Cortex of kidney (tissue), 1 donor: ENCODE measurements at places on chromosomes 16 and 17.

GRCh38 chr16:89863741-89864526, 9.5 kb upstream of the TCF25 start:
- no peak for DNase-seq

GRCh38 chr17:72363089-72363610, 242.3 kb downstream of the SOX9 start:
- DNase-seq, result no peak

DNA sequence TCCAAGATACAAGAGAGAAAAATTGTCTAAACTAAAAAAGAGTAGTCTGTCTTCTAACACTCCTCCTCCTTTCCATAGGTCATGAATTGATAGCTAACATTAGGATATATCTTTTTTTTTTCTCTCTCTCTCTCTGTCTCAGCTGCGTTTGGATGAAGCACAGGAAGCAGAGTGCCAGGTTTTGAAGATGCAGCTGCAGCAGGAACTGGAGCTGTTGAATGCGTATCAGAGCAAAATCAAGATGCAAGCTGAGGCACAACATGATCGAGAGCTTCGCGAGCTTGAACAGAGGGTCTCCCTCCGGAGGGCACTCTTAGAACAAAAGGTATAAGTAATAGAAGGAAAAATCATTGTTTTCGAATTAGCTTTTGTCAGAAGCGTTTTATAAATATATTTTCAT, 32.9 kb downstream of the ABHD15 start:
- no peak for DNase-seq

- no peak for DNase-seq
These were observed 15.4 kb downstream of the FLYWCH1 start for GRCh38 chr16:2927010-2927646.

DNA sequence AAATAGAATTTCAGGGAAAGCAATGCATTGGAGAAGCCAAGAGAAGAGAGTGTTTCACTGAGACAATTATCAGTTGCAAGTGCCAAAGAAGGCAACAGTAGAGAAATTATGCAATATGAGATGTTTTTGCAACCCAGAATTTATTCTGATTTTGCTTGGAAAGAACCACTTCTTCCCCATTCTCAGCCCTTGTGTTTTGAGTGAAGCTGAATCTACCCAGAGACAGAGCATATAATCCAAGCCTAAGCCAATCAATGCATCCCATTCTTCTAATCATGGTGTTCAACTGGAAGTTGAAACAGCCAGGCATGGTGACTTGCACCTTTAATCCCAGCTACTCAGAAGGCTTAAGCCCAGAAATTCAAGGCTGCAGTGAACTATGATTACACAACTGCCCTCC, 6.9 kb upstream of the SCNN1G start:
- no peak for DNase-seq

DNA sequence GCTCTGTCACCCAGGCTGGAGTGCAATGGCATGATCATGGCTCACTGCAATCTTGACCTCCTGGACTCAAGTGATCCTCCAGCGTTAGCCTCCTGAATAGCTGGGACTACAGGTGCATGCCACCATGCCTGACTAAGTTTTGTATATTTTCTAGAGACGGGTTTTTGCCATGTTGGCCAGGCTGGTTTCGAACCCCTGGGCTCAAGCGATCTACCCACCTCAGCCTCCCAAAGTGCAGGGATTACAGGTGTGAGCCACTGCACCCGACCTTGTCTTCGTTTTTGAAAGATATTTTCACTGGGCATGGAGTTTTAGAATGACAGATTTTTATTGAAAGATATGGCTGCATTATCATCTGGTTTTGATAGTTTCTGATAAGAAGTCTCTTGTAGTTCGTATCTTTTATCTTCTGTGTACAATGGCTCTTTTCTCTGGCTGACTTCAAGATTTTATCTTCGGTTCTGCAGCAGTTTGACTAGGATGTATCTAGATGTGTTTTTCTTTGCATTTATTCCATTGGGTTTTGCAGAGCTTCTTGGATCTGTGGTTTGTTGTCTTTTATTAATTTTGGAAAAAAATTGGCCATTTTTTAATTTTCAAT, 14.6 kb downstream of the ADGRG5 start:
- no peak for DNase-seq

DNA sequence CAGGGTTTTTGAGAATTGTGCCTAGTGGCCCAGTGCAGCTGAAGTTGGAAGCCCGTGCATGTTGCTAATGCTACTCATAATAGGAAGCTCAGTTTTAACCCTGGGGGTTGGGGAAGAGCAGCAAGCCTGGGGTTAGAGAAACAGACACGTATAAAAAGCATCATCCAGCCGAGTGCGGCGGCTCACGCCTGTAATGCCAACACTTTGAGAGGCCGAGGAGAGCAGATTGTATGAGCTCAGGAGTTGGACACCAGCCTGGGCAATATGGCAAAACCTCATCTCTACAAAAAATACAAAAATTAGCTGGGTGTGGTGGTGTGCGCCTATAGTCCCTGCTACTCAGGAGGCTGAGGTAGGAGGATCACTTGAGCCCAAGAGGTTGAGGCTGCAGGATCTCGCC, 2.3 kb upstream of the CLUH start:
- DNase-seq, result no peak

DNA sequence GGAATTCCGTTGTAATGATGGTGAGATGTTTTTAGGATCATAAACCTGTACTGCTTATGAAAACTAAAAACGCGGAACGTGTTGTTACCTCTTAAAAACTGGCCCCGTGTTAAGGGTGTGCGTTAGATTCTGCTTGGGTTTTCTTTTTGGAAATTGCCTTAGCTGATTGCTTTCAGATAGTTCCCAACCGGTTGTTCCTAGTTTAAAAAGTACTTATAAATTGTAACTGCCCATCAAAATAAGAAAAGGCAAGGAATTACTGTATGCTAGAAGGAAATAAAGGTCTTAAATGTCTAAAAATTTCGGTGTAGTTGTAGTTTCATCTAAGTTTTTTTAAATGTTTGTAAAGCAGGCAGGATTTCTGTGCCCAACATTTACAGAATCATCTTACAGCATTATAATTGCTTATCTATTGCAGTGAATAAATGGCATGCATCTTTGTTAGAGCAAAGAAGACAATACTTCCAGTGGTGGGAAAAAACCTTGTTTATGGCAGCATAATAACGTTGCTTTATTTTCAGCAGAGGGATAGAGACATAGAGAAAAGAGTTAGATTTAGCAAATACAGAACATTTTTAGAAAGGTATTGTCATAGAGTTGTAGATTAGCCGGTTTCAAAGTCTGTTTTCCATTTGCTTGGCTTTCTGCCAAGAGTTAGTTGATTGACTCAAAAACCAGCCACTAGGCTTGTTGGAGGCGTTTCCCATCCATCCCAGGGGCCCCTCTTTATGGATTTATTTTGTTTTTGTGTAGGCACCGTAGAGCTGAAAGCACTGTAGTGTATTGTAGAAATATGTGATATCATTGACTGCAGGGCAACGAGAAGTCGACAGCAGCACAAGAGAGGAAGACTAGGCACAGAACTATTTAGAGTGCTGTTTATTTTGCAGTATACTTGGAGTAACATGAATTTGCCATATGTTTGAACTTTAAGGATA, 1.7 kb downstream of the PPM1D start:
- DNase-seq, result no peak

- DNase-seq, result no peak
These were observed 14.5 kb upstream of the VWA3A start for GRCh38 chr16:22077700-22078313.

GRCh38 chr17:17518014-17518413, 21.8 kb upstream of the RASD1 start:
- no peak for DNase-seq

- no peak for DNase-seq
These were observed 9.8 kb downstream of the CHST6 start for GRCh38 chr16:75485230-75486013.

DNA sequence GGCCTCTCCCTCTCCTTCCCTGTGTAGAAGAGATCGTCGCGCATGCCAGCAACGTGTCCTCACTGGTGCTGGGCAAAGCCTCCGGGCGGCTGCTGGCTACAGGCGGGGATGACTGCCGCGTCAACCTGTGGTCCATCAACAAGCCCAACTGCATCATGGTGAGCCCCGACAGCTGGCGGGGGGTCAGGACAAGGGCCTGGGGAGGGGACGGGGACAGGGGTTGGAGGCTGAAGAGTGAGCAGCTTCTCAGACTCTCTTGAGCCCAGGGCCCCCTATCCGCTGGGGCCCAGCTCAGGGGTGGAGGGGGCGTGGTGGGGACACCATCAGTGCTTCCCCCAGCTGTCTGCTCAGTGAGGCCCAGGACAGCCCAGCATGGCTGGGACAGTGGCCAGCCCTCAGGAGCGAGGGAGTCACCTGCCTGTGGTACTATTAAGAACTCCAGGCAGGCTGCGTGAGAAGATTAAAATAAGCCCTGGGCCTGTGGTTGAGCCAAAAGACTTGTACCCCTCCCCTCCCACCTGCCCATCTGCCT, 6.2 kb downstream of the KATNB1 start:
- no peak for DNase-seq

- DNase-seq, result no peak
These were observed 17.4 kb upstream of the CMIP start for GRCh38 chr16:81427219-81427618.

DNA sequence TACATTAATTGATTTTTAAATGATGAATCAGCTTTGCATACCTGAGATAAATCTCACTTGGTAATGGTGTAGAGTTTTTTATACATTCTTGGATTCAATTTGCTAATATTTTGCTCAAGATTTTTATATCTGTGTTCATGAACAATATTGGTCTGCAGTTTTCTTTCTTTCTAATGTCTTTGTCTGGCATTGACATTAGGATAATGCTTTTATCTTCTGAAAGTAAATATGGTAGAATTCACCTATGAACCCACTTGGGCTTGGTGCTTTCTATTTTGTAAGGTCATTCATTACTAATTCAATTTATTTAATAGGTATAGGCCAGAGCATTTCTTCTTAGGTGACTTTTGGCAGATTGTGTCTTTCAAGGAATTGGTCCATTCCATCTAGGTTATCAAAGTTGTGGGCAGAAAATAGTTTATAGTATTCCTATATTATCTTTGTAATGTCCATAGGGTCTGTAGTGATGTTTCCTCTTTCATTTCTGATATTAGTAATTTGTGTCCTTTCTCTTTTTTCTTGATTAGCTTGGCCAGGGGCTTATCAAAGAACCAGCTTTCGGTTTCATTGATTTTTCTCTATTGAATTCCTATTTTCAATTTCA, 45.6 kb downstream of the NACA2 start:
- no peak for DNase-seq

- DNase-seq, result no peak
These were observed 18.5 kb upstream of the KCTD5 start for GRCh38 chr16:2663553-2664546.

- no peak for DNase-seq
These were observed 21.6 kb downstream of the PLA2G10 start for GRCh38 chr16:14672403-14672971.

DNA sequence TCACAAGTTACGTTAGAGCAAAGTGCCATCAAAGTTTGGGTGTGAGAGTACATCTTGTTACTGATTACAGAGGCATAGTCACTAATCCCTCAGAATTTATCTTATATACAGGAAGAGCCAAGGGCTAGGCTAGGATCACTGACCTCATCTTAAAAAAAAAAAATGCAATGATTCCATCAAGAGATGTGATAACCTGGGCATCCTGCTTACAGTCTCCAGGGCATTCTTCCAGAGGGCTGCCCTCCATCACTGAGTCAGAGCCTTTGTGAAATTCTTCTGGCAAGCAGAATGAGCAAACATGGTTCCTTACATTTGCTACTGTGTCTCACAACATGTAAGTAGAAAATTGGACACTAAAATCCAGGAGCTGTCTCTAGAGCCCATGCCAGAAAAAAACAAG, 410.6 kb downstream of the ZFHX3 start:
- DNase-seq, result no peak

GRCh38 chr16:84925092-84925772, 86.1 kb downstream of the ZDHHC7 start:
- no peak for DNase-seq

DNA sequence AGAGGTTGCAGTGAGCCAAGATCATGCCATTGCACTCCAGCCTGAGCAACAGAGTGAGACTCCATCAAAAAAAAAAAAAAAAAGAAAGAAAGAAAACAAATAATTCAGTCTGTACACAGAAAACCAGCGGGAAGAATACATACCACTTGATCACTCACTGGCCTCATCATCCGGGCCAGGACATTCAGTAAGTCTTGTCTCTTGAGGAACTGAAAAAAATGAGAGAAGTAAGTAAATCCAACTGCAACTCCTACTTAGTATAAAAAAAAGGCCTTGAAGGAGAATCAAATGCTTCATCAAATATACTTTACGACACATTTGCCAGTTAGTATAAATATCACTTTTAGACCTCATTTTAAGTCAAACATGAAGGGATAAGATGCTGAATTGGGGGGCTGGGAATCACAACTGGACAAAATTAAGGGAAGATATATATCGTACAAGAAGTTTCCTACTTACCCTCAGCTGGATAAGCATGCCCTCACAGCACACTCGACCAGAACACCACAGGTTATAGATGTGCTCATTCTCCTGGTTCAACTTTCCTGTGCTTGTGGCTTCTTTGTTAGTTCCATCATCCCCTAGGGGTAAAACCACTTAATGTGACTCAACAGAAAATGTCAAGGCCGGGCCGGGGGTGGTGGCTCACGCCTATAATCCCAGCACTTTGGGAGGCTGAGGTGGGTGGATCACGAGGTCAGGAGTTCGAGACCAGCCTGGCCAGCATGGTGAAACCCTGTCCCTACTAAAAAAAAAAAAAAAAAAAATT, 12.4 kb downstream of the CCDC47 start:
- DNase-seq, result no peak

GRCh38 chr16:71895679-71896365, 491 bp downstream of the IST1 start:
- DNase-seq, result no peak

GRCh38 chr17:32443827-32444300, 446 bp upstream of the PSMD11 start:
- no peak for DNase-seq

DNA sequence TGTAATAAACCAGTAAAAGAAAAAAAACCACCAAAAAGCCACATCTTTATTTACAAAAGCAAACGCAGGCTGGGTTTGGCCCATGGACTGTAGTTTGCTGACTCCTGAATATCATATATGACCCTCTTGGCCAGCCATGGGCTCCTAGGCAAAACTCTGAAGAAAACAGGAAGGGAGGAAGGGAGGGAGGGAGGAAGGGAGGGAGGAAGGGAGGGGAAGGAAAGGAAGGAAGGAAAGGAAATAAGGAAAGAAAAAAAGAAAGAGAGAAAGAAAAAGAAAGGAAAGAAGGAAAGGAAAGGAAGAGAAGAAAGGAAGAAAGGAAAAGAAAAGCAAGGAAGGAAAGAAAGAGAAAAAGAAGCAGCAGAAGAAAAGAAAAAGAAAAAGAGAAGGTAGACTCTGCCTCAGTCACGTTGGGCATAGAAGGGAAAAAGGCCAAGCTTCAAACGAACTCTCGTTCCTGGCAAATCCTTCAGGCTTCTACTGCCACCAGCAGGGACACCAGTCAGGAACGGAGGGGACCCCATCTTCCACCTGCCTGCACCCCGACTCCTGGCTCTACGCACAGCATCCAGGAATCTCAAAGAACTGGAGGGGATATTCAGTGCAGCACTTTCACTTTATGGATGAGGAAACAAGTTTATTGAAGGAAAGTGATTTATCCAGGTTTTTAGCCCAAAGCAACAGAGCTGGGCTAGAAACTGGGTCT, 22.1 kb downstream of the CDC42EP4 start:
- no peak for DNase-seq

GRCh38 chr17:15334266-15334665, 7.1 kb downstream of the TEKT3 start:
- no peak for DNase-seq

- no peak for DNase-seq
These were observed 118.7 kb upstream of the CDH5 start for GRCh38 chr16:66247516-66248481.

- DNase-seq, result no peak
These were observed 136.9 kb downstream of the MAP2K6 start for GRCh38 chr17:69551212-69552010.
